ENCODE measurements at places on chromosomes 16 and 17.

DNA sequence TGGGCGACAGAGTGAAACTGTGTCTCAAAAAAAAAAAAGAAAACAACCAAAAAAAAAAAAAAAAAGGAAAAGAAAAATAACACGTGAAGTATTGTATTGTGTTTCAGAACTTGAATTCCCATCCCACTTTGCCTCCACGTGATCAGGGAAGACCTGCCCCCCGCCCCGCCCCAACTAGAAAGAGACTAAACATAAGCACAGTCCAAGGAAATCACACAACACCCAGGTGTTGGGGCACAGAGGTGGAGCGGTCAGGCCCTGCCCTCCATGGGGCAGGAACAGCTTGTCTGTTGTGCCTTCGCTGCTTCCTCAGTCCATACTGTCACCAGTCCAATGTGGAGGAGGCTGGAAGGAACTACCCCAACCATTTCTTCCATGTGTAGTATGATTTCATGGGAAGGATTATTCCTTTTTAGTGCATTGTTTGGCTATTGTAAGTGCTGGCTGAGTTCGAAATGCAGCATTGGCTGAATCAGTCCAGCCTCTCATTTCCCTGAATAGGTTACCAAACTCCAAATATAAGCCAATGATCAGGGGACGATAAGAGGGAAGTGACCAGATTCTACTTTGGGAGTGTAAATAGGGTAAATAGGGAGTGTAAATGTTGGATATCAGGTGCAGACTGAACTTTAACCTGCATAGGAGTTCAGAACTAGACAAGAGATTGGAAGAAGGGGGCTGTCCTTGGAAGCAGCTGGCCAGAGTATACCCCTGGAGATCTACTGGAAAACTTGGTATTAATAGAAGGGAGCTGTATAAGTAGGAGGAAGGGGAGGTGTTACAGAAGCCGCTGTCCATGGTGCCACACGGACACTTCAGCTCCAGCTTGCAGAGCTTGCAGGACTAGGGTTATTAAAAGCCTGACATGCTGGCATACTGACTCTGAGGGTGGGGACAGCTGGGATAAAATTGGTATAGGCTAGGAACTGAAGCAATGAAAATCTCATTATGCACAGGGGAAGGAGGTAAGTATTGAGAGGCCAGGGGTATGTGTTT, 50.7 kb downstream of the TANGO6 start:
- no peak for DNase-seq

DNA sequence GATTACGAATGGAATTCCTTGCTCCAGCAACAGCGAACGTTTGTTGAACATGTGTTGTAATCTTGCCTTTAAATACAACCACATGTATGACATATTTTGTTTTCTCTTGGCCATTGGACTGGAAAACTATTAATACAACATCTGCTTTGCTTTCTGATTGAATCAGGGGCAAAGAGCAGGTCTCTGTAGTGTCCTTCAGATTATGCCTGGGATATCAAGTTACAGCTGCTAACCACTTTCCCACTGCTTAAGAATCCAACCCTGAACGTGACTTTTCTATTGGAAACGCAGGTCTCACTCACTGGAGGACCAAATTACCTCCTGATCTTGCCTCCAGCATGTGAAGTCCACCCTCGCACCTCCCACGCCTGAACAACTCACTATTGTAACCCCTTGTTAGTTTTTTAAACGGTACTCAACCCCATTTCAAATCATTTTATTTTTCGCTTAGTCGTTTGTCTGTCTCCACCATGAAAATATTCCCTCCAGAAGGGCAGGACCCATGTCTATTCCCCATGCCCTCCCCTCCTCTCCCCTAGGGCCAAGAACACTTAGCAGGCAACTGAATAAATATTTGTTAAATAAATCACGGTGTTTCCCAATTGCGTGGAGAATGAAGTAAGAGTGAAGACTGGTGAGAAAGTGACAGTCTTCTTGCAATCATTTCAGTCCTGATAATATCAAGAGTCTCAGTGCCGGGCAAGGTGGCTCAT, 57.4 kb upstream of the MRTFB start:
- no peak for DNase-seq

DNA sequence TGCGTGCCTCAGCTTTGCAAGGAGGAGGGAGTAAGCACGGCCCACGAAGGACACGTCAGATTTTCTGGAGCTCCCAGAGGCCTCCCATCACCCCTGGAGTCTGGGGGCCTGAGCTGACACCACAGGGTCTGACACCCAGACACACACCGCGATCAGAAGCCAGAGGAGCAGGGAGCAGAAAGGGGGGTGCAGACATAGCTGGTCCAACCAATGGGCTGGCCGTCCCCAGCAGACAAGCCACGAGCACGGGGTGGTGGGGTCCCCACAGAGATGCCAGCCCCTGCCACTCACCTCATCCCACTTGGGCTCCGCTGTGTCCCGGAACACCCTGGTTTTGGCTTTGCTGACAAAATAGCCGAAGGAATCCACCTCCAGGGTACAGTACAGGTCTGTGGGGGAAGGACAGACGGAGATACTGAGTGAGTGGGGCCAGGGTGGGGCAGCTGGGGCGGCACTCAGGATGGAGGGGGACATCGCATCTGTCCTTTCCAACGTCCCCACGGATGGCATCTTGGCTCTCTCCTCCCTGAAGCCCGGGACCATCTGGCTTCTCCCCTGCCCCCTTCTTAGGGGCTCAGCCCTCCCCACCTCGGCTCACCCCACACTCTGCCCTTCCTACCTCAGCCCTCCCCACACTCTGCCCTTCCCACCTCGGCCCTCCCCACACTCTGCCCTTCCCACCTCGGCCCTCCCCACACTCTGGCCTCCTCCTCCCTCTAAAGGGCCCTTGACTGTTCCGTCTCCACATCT, 53.5 kb downstream of the TIMM22 start:
- no peak for DNase-seq

DNA sequence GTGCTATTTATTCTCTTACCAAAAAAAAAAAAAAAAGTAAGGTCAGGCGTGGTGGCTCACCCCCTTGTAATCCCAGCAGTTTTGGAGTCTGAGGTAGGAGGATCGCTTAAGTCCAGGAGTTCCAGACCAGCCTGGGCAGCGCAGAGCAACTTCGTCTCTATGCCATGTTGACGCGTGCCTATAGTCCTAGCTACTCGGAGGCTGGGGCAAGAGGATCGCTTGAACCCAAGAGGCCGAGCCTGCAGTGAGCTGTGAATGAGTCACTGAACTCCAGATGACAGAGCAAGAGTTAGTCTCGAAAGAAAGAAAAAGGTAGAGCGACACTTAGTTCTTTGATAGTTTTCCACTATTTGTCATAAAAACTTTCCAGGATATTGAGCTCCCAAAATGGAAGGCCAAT, 1.4 kb upstream of the TENT4B start:
- DNase-seq: peak; percentile 24

- no peak for DNase-seq
Measured at GRCh38 chr17:16379654-16380053, 1.2 kb upstream of the UBB start.

- DNase-seq: peak; percentile 24
Measured at GRCh38 chr17:8121681-8122421, 2.1 kb downstream of the HES7 start.

- no peak for DNase-seq
Measured at GRCh38 chr17:63426041-63426916, 19.8 kb downstream of the CYB561 start.

DNA sequence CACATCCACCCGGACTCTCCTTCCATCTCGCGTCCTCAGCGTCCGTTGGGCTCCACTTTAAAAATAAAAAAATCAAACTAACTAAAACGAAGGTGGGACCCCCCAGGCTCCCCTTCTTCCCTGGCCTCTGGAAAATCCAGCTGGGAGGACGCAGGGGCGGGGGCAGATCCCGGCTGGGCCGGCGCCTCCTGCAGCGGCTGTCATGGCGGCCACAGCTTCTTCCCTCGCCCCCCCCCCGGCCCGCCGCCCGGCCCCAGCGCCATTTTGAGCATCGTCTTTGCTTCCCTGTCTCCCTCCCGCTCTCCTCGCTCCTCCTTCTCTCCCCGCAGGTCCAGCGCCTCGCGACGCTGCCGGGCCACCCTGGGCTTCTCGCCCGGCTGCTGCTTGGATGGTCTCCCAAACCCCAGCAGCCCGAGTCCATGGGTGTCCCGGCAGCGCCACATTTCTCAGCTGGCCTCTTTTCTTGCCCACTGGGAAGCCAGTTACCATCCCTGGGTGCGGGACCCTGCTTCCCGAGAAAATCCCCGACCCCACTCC, 3.3 kb downstream of the HOXB2 start:
- peak; percentile 43 for DNase-seq

DNA sequence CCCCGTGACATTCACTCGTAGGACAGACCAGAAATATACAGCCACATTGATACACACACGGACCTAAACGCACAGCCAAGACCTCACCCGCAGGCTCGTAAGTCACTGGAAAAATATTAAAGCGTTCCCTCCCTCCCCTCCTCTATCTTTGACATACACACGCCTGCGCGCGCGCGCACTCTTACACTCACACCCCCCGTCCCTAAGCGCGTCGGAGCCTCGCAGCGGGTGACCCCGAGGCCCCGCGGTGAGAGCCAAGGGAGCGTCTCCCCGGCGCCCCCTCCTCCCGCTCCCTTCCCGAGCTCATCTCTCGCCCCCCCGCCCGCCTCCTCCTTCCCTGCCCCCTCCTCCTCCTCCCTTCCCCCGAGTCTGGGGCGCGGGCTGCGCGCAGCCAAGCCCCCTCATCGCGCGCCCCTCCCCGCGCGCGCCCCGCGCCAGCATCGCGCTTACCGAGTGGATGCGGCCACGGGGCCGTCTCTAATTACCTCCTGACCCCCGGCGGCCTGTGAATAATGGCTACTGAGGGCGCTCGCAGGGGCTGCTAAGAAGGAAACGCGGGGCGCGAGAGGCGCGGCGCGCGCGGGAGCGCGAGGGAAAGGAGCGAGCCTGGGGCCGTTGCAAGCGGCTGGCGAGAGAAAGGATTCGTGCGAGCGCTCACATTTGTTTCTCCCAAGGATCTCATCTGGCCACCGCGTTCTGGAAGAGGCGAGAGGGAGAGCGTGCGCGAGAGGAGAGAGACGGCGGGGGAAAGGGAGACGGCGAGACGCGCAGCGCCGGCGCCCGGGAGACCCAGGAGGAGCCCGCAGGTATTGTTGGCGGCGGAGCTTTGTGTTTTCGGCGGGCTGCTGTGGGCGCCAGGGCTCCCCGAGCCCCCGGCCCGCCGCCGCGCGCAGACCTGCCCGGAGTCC, 42.4 kb downstream of the RAI1 start:
- DNase-seq: peak; percentile 17

GRCh38 chr16:4637501-4638166, 13.0 kb downstream of the MGRN1 start:
- DNase-seq: no peak

GRCh38 chr16:72856797-72857196, 191.1 kb downstream of the ZFHX3 start:
- no peak for DNase-seq

- DNase-seq: no peak
Measured at GRCh38 chr16:50480206-50480605, 68.0 kb upstream of the NKD1 start.

GRCh38 chr17:10716218-10716617, 13.6 kb downstream of the TMEM220 start:
- DNase-seq: no peak

DNA sequence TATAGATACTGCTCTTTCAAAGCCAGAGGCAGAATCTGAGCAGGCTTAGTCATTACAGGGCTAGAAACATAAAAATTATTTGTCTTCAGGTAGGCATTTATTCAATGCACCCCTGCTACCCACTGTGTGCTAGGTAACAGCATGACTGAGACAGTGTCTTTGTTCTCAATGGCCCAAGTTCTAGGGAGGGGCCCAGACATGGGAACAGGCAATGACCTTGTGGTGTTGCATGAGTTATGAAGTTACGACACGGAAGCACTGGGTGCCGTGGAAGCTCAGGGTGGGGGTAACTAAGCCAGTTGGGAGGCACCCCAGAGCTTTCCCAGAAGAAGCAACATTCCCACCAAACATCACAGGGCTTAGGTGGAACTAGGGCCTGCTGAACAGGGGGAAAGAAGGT, 87.0 kb downstream of the CPPED1 start:
- no peak for DNase-seq

GRCh38 chr16:71540-72401, 660 bp downstream of the RHBDF1 start:
- DNase-seq: no peak

DNA sequence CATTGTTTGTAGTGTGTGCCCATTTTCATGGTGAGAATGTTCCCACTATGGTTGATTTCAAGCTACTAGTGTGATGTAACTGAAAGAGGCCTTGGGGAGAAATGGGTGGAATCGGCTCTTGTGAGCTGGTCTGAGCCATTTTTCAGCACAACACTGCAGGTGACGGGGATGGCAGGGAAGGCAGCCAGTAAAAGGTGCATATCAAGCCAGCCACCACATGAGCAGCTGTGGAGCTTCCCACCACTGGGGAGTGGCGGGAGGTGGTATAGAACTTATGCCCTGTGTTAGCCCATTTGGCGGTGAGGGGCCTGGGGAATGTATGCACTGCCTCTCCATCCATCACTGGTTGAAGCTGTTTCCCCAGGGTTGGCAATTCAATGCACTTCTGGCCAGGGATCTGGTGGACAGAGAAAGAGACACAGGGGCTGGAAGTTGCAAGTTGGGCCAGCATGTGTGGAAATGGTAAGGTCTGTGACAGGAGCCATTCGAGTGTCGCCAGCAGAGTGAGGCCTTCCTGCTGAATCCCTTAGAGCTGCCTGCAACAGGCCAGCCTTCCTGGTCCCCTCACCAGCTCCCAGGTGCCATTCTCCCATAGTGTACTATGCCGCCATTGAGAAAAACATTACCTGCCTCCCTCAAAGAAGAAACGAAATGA, 31.7 kb upstream of the BRD7 start:
- DNase-seq: no peak

DNA sequence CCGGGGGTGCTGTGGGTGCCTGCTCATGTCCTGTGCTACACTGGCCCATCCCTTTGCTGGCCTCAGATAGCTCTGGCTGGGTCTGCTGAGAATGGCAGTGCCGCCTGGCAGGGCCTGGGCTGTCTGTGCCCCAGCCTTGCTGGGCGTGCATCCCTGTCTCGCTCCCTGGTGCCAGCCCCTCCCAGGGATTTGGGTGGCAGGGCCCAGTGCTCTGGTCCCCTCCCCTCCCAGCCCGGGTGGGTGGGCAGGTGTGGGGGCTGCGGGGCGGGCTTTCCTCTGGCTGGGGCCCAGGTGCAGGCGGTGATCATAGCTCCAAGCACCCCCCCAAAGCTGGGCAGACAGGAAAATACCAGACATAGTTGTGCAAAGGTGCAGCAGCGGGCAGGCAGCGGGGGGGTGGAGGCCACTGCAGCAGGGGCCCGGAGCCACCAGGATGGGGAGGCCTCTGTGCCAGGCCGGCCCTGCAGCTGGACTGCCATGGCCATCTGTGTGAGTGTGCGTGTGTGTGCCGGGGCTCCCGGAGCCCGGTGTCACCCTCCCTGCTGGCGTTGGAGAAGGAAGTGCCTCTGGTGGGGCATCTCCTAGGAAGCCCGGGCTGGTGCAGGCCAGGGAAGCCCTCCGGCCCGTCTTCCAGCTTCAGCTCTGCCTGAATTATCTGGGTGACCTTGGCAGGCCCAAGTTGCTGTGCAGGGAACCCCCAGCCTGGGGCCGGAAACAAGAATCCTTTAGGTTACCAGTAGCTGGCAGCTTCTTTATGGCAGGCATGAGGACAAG, 7.4 kb downstream of the GLIS2 start:
- DNase-seq: no peak

- DNase-seq: no peak
Measured at GRCh38 chr16:6600167-6600566, 732.5 kb upstream of the RBFOX1 start.

Data from activated CD4-positive, alpha-beta T cell treated with anti-CD3 and anti-CD28 coated beads for 4 hours (primary cell).